ENCODE measurements at places on chromosomes 6 and 20.

DNA sequence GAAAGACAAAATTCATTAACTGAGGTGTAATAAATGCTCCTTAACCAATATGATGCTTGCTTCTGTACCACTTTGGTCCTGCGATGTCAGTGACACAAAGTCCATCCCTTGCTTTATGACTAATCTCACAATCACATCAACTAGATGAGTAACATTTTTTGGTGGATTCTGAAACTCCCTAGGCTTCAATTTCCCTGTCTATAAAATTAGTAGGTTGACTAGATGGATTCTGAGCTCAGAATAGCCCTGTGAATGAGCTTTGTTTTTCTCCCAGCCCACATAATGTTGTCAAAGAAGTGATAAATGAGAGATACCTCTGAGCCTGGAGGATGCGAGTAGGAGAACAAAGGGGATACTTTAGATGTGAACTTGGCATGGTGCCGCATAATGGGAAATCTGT is 9.1 kb downstream of the TXLNB start:
- DNase-seq: no peak

DNA sequence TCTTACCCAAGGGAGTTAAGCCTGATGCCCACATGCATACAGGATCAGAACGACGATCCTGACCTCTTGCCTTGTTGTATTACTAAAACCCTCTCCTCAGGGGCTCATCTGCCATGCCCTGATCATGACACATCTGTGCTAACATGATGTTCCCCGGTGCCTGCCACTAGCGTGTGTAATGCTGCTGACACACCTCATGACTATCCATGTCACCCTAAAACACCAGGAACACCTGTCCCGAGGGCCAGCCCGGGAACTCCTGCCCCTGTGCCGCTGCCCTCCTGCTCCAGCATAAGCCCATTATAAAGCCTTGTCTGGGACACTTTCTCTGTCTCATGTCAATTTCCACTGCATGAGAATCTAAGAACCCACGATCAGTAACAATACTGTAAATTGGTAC is 7.6 kb downstream of the SERPINB6 start:
- DNase-seq: no peak

DNA sequence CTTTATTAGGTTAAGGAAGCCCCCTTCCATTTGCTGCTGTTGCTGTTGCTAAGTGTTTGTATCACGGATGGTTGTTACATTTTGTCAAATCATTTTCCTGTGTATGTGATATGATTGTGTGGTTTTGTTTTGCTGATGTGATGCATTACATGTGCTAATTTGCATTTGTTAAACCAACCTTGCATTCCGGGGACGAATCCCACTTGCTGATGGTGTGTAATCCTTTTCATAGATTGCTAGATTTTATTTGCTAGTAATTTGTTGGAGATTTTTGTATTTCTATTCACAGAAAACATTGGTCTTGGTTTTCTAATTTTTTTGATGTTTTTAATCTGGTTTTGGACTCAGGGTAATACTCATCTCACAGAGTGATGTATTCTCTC is 167.8 kb downstream of the WDR27 start:
- DNase-seq: no peak

DNA sequence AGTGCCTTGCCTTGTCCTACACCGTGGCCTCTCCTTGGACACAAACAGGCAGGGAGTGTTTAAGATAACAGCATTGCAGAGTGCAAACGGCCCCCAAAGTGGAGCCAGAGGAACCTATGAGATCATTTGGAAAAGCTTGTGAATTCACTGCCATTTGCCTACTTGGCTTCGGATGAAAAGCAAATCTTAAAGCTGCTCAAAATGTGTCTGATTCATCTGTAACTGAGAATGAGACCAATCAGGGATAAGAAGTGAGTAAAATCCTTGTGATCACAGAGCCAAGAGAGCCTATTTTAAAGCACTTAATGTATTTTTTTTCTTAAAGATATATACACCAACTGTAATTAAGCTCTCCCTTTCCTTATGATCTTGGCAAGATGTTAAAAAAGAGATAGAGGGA is 65.7 kb upstream of the BACH2 start:
- no peak for DNase-seq

- no peak for DNase-seq
Observed at GRCh38 chr6:137291441-137291840, 72.3 kb upstream of the IFNGR1 start.

GRCh38 chr20:45423700-45424099 is 7.8 kb downstream of the PIGT start:
- DNase-seq: no peak

DNA sequence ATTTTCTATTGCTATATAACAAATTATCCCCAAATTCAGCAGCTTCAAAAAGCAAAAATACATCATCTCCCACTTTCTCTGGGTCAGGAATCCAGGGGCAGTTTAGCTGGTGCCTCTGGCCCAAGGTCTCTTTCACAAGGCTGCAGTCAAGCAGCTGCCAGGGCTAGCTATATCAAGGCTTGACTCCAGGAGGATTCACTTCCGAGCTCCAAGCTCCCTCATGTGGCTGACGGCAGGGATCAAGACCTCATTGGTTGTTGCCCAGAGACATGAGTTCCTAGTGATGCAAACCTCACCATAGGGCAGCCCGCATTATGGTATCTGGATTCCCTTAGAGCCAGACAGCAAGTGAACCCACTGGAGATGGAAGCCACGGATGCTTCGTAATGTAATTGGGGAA is 1.3 kb upstream of the VNN1 start:
- DNase-seq: no peak

- no peak for DNase-seq
Observed at GRCh38 chr6:167781066-167781767, 45.5 kb upstream of the AFDN start.

DNA sequence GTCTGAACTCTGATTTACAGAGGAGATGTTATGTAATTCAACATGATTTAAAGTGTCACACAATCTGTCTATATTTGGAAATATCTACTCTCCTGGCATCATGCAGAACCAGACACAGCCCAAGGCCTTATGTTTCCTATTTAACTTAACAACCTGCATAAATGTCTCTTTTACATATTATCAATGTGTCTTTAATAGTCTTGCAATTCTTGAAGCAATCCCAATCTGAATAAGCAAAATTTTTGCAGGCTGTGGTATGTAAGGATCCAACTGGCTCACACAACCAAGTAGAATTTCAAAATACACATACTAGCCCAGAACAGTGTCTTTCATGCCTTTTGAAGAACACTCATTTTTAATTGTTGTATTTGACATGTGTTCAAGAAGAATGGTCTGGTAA is 443.2 kb downstream of the MAFB start:
- DNase-seq: no peak

DNA sequence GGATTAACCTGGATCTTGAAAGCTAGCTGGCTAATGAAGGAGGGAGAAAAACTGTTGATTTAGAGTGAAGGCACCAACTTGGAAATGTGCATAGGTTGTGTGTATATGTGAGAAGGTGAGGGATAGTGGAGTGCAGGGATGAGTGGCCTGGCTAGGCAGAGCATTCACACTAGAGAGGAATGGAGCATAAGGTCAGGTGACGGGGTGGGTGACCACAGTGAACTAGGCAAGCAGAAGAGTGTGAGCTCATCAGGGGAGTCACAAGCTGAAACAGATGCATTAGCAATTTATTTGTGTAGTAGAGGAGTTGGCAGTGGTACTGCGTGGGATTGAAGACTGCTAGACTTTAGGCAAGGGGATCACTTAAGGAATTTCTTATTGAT is 10.5 kb downstream of the ANKRD66 start:
- DNase-seq: no peak

GRCh38 chr6:125191916-125192609 is 38.5 kb downstream of the TPD52L1 start:
- peak; percentile 50 for DNase-seq

DNA sequence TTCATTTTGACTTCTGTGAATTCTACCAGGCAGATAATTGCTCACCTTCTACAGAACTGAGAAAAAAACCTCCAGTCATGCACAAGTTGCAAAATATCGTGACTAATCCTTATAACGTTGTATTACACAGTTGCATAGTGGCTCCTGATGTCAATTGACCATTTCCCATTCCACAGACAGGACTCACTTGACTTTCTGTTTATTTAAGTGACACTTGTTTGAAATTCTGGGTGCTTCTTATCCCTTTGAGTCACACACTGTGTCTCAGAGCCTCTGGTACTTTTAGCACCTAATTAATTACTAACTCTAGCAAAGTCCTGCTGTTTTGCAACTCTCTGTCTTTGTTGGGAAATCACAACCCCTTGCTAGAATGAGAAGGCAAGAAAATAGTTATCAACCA is 16.2 kb upstream of the RSPO3 start:
- DNase-seq: no peak

- DNase-seq: no peak
Observed at GRCh38 chr20:25248786-25249172, 894 bp downstream of the PYGB start.

- no peak for DNase-seq
Observed at GRCh38 chr20:38152621-38153221, 12.3 kb downstream of the TGM2 start.

- DNase-seq: no peak
Observed at GRCh38 chr6:345747-346385, 45.7 kb upstream of the IRF4 start.

All from hematopoietic multipotent progenitor cell treated with erythropoietin and hydrocortisone succinate and interleukin-3 and kit ligand, for 17 days (in vitro differentiated cells).